NCI-H526 (cell line): ENCODE measurements at places on chromosomes 2 and 18.

DNA sequence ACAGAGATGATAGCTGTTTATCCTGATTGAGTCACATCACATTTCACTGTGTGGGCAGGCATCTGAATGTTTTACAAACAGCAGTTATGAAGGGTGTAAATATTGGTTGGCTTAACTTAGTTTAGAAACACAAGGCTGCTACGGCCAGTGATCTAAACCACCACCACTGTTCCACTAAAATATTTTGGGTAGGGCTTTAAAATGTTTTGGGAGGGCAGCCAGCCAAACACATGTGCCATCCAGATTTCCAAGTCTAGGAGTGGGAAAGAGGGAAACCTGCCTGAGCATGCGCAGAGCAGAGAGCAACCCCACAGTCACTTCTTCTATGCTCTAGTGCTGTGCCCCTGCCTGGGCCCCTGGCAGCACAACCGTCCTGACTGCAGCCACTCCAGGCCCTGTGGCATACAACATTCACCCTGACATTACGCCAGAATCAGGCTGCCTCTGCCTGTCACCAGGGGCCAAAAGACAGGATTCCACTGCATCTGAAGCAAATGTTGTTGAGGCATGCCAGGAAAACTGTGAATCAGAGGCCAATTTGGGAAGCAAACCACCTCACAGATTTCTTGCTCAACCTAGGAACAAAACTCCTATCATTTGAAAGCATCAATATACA, 74.8 kb upstream of the COL5A2 start:
- no peak for DNase-seq

GRCh38 chr2:218344090-218344754, 12.4 kb upstream of the CATIP start:
- DNase-seq, result no peak

- DNase-seq, result no peak
Observed at GRCh38 chr2:176080540-176081375, 3.0 kb downstream of the EVX2 start.

DNA sequence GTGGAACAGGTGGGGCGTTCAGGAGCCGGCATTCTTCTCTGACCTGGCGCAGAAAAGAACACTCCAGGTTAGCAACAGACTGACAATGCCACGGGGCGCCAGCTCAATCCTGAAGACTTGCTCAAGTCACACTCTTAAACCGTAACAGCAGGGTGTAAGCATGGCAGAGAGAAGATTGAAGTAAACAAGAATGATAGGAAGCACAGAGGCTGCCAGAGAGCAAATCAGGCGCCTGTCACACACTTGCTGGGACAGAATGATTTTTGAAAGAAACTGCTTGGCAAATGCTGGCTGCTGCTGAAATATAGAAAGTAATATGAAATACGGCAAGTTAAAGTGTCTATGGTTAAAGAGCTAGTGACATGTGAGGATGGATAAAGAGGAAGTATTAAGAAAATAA, 80.5 kb downstream of the MEP1B start:
- no peak for DNase-seq
